ELF-1 (cell line): ENCODE measurements at places on chromosomes 1 and 21.
A peak's percentile ranks its signal among the peaks of the same experiment; 100 is the strongest.

DNA sequence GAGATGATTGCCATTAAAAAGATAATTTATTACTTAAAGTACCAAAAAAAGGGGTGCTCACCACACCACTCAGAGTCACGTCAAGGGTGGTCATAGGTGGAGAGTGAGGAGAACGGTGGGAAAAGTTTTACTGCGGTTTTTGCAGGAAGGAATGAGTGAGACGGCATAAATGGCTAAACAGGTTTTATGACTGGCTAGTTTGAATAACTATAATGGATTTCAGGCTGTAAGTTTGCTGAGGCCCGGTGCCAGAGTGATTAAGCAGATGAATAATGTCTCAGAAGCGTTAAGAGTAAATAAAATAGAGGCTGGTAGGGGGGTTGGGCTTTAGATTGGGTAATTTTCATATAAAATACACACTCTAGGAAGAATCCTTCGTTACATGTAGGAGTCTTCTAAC, 1337.8 kb downstream of the AMY1C start:
- DNase-seq = no peak

DNA sequence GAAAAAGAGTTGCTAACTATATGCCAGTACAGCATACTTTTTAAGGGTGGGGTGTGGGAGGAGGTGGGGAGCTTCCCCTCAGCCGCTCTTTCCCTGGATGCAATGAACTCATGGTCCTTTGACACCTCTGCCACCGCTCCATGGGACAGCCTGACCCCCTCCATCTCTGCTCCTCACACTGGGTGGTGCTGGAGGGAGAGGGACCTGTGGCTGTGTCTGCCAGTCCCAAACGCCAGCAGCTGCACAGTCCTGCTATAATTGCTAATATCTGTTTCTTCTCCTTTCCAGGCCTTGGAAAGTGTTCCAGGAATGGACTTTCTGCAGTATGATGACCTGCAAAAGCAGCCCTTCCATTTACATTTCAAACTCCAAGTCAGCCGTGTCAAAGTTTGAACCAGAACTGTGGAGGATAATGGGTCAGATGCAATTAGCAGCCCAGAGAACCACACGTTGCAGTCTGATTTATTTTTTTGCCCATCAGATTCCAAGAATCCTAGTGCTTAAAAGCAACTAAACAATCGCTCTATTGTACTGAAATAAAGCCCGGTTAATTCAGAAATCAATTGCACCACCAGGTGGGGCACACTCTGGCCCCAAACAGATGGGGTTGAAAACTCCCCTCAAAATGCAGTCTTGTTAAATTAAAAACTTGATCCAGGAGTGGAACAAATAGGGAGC, 160.7 kb upstream of the LMO4 start:
- no peak for DNase-seq

DNA sequence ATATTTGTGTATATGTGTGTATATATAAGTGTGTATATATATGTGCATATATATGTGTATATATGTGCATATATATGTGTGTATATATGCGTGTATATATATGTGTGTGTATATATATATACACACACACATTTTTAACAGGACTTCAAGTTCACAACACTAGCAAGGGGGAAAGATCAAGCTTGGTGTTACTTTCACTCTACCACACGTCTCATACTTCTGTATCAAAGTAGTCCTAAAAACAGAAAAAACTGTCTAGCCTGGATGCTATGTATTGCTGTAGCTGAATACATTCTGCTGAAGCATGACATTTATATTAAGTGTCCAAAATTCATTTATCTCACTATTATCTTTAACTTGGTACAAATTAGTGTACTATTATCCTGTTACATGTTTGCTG, 17.9 kb upstream of the ATP6V1G3 start:
- DNase-seq = no peak

DNA sequence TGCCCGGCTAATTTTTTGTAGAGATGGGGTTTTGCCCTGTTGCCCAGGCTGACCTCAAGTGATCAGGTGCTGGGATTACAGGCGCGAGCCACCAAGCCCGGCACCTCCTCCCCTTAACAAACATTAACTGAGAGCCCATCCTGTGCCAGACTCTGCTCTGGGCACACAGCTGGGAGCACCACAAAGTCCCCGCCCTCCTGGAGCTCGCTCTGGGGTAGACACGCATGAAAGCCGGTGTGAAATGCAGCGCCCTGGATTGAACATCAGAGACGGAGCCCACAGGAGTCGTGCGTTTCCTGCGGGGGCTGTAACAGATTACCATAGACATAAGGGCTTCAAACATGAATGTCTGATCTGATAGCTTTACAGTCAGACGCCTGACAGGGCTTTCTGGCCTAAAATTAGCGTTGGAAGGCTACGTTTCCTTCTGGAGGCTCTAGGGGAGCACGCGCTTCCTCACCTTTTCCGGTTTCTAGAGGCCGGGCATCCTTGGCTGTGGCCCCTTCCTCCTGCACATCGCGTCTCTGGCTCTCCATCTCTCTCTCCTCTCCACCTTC, 14.3 kb downstream of the SLC27A3 start:
- DNase-seq = no peak

DNA sequence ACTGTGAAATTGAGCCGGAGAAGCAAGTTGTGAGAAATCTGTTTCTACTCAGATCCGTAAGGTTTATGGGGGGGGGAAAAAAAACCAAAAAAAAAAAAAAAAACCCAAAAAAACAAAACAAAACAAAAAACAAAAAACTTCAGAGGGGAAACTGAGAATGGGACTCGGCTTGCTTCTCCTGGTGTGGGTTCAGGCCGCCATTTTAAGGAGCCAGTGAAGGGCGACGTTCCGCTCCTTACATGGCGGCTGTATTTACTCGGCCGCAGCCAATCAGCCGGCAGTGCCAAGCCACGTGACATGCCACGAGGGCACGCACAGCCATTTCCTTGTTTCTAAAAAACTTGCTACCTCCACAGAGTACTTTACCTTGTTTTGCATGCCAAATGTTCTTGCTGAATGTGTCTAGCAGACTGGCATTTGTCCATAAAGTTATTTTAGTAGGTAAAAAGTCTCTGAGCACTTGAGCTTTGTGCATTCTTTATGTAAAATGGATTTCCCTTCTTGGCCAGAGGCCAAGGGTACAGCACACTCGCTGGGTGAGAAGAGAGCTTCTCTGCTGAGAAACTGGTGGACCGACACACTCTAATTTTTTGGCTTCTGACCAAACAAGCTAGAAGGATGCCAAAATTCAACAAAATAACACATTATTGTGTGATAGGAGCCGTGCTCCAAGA, 101.8 kb downstream of the NFIA start:
- DNase-seq = no peak

GRCh38 chr1:88228114-88228513, 456.0 kb upstream of the PKN2 start:
- no peak for DNase-seq

DNA sequence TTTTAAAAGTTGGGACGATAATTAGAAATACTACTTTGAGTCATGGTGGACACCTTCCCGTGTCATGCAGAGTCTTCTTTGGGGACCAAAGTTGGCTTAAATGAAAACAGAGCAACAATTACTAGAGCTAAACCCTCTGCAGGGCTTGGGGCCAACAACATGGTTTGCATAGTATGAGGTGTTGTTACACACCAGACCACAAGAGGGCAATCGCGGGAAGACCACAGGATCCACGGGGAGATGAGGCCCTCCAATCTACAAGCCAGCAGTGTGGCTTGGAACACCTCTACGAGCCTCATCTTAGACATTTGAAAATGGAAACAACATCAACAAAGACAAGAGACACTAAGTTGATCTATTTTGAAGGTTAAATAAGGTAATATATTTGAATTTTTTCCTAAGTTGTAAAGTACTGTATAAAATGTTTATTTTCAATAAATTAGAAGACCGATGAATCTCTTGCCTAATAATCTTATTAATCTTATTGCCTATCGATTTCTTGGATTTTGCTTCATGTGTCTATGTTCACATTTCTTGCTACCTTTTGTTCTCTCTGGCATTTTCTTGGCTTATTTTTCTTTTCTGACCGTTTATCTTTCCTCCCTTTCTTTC, 8.2 kb upstream of the SMCP start:
- peak; percentile 68 for DNase-seq

GRCh38 chr1:165114889-165115285, 241.6 kb downstream of the LMX1A start:
- DNase-seq = no peak
